Esophagus mucosa (tissue), 1 donor: ENCODE measurements at places on chromosomes 2 and 18. TPM values are rescaled to one million over a fixed set of nuclear protein-coding genes. Genes with fewer than 3 reads are reported as not detected.

ANKRD53 gene
- total RNA-seq: 0.40 TPM

CDK15 gene
- 0.12 TPM for total RNA-seq

CD28 gene
- total RNA-seq: 0.28 TPM

OR6B2 gene
- not detected for total RNA-seq

CCDC74B gene
- 0.40 TPM for total RNA-seq
